ENCODE measurements at places on chromosomes 6 and 20. TPM values are rescaled to one million over a fixed set of nuclear protein-coding genes. Genes with fewer than 3 reads are reported as not detected.
A peak's percentile ranks its signal among the peaks of the same experiment; 100 is the strongest.

GRCh38 chr6:32815996-32816395 lies 806 bp downstream of the HLA-DOB start:
- no peaks in the 10 kb centered on the region for H3K4me1 ChIP-seq
- no peak for DNase-seq
- peaks cover 50% of the 10 kb centered on the region for H3K27me3 ChIP-seq

GRCh38 chr6:1324936-1325335 lies 13.0 kb downstream of the FOXQ1 start:
- H3K36me3 ChIP-seq: no peaks in the 10 kb centered on the region
- peaks cover 15% of the 10 kb centered on the region for H3K4me1 ChIP-seq
- DNase-seq: no peak
- no peak overlapping the region for H3K27ac ChIP-seq
- H3K4me3 ChIP-seq: no peak overlapping the region

- no peak overlapping the region for H3K27ac ChIP-seq
- no peaks in the 10 kb centered on the region for H3K4me1 ChIP-seq
- H3K27me3 ChIP-seq: no peaks in the 10 kb centered on the region
- no peak overlapping the region for H3K4me3 ChIP-seq
Observed at GRCh38 chr20:64232794-64233193, 22.8 kb upstream of the PCMTD2 start.

DNA sequence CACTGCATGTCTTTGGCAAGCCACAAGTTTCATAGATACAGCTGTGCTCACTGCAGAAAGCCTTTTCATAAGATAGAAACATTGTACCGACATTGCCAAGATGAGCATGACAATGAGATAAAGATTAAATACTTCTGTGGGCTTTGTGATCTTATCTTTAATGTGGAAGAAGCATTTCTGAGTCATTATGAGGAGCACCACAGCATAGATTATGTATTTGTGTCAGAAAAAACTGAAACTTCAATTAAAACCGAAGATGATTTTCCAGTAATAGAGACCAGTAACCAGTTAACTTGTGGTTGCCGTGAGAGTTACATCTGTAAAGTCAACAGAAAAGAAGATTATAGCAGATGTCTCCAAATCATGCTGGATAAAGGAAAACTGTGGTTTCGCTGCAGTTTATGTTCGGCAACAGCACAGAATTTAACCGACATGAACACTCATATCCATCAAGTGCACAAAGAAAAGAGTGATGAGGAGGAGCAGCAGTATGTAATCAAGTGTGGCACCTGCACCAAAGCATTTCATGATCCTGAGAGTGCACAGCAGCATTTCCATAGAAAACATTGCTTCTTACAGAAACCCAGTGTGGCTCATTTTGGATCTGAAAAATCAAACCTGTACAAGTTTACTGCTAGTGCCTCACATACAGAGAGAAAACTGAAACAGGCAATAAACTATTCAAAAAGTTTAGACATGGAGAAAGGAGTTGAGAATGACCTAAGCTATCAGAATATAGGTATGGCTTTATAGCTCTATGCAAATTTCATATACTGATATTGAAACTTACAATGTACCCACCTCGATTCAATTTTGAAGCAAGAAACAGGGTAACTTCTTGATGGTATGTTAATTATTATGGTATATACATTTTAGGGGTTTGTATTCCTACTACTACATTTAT lies 23.9 kb upstream of the BAG2 start:
- DNase-seq: no peak
- H3K27me3 ChIP-seq: no peaks in the 10 kb centered on the region
- H3K36me3 ChIP-seq: peaks cover 34% of the 10 kb centered on the region
- peaks cover 10% of the 10 kb centered on the region for H3K4me1 ChIP-seq
- no peak overlapping the region for H3K4me3 ChIP-seq

- H3K27ac ChIP-seq: no peak overlapping the region
- H3K4me1 ChIP-seq: peaks cover 4% of the 10 kb centered on the region
- no peak overlapping the region for H3K4me3 ChIP-seq
- DNase-seq: no peak
- H3K27me3 ChIP-seq: peaks cover 8% of the 10 kb centered on the region
Observed at GRCh38 chr6:170464524-170464979, 88.6 kb downstream of the PSMB1 start.

- peaks cover 27% of the 10 kb centered on the region for H3K27me3 ChIP-seq
- H3K4me3 ChIP-seq: no peak overlapping the region
- no peak for DNase-seq
- H3K4me1 ChIP-seq: peaks cover 29% of the 10 kb centered on the region
Observed at GRCh38 chr6:170148709-170149470, 142.0 kb downstream of the DLL1 start.

DNA sequence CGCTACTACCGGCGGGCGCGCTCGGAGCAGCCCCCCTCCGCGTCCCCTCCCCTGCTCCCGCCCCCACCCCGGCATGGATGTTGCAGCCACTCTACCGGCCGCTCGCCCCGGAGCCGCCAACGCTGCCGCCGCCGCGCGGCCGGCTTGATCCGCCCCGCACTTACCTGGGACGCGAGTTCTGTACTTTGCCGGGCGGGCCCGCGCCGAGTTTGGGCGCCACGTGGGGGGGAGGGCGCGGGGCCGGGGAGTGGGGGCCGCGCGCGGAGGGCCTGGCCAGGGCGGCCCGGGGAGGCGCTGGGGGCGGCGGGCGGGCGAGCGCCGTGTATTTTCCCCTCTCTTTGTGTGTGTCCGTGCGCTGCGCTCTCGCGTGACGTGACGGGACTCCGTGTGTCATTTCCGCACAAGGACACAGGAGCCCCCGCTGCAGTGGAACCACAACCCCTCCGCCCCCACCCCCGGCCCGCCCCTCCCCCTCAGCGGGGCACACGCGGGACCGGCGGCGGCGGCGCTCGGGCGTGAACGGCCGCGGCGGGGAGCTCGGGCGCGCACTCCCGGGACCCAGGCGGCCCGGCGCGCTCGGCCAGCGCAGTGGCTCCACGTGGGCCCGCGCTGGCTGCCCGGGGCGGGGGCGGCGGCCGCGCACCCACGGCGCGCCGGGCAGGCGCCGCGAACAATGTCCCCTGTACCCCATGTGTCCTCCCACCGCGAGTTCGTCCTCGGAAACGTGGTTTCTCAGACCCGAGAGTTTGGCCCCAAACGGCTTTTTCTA lies at the start of gene BEND3:
Gene BEND3, minus strand, starts transcription at position 590 of the 769 bp plus-strand sequence. CDS start 16,230 bp downstream, outside the sequence.
- H3K4me3 ChIP-seq: peak within 1 kb of the TSS; percentile 88
- H3K4me1 ChIP-seq: peaks cover 16% of the 10 kb centered on the region
- H3K27ac ChIP-seq: peak within 1 kb of the TSS; percentile 98
- DNase-seq: peak; percentile 40

DNA sequence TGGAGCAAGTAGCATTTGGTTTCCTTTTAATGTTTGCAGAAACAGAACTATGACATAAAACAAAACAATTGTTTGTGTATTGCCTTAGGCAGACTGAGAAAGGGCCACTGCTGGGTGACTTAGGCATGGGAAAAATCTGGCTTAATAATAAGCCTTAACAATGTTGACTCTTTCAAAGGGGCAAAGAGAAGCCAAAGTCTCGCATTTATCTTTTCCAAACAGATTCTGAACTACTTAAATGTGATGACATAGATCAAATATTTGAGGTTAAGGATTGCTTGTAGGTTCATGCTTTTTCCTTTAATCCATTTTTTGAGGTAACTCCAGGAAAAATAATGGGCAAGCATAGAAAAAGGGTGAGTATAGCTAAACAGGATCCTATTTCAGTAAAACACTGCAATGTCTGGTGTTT lies 39.6 kb downstream of the ADAT2 start:
- H3K4me1 ChIP-seq: peaks cover 23% of the 10 kb centered on the region
- peak overlapping the region; percentile 73 for H3K27ac ChIP-seq

DNA sequence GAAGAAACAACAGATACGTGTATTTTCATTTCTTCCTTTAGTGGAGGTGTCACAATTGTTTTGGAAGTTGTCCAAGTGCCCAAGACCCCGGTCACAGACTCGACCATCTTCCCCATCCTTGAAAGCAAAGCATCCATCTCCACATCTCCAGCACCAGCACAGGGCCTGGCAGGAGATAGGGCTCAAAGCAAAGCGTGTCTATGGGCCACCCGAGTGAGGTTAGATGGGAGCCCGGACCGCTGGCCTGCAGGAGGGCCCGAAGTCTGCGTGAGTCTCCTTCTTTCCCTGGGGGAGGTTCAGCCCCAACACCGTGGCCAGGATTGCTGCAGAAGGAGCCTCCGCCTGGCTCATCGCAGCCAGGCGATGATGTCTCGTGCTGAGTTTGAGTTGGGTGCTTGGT lies 83.5 kb upstream of the SULF2 start:
- H3K27ac ChIP-seq: no peak overlapping the region
- H3K27me3 ChIP-seq: peaks cover 4% of the 10 kb centered on the region
- H3K36me3 ChIP-seq: no peaks in the 10 kb centered on the region
- peaks cover 7% of the 10 kb centered on the region for H3K4me1 ChIP-seq

GRCh38 chr6:111805511-111806164 lies 67.6 kb downstream of the FYN start:
- H3K27me3 ChIP-seq: no peaks in the 10 kb centered on the region
- H3K4me3 ChIP-seq: no peak overlapping the region
- DNase-seq: no peak
- peak overlapping the region; percentile 33 for H3K27ac ChIP-seq

DNA sequence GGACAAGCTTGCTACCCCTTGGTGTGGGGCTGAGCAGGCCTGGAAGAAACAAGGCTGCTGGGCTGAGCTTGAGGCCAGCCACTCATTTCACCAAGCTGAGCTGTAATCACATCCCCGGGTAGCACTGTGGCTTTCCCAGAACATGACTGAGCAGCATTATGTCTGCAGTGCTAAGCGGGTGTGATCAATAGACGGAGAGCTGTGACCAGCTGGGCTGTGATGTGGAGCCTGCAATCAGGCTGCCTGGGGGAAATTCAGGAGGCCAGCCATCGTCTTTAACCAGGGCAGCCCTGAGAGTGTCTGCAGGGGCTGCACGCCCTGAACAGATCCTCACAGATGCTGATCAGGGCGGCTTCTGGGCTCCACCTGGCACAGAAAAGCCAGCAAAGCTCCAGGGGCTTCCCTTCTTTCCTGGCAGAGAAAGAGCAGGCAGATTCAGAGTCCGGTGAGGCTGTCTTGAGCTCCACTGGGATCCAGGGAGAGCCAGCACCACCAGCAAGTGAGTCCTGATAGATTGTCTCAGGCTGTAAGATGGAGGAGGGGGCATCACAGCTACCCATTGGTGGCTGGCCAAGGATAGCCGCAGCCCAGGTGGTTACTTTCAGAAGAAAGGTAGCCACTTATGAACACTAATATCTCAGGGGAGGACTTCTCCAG lies 165.9 kb downstream of the NRN1 start:
- no peak for DNase-seq
- H3K4me3 ChIP-seq: no peak overlapping the region
- no peaks in the 10 kb centered on the region for H3K4me1 ChIP-seq
- H3K27me3 ChIP-seq: peaks cover 37% of the 10 kb centered on the region
- H3K36me3 ChIP-seq: no peaks in the 10 kb centered on the region
- H3K27ac ChIP-seq: no peak overlapping the region

DNA sequence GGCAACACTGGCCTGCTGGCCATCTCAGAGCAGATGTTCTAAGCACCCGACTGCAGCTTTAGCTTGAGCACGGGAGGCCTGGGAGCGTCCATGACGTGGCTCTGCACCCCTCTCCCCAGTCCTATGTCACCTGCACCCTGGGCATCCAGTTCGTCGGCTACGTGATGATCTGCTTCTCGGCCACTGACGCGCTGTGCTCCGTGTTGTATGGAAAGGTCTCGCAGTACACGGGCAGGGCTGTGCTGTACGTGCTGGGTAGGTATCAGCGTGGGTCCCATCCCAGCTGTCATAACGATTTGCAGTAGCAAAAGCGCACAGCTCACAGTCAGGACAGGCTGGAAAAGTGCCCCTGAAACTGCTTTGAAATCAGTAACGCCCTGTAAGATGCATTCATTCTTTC lies 14.7 kb downstream of the UNC93A start:
- H3K36me3 ChIP-seq: peaks cover 3% of the 10 kb centered on the region
- H3K27ac ChIP-seq: peak overlapping the region; percentile 62
- H3K4me3 ChIP-seq: no peak overlapping the region
- peaks cover 27% of the 10 kb centered on the region for H3K4me1 ChIP-seq
- no peak for DNase-seq

DNA sequence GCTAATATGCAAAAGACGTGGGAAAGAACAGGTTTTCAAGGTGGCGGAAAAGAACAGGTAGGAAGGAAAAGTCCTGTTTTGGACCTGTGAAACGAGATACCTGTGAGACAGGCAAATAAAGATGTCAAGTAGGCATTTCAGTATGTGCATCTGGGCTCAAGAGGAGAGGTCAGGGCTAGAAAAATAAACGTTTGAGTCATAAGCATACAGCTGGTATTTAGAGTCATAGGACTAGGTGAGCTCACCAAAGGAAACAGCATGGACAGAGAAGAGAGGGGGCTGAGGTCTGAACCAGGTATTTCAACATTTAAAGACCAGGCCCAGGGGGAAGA lies 14.9 kb downstream of the MTFR2 start:
- H3K27ac ChIP-seq: no peak overlapping the region
- H3K36me3 ChIP-seq: peaks cover 5% of the 10 kb centered on the region
- no peak for DNase-seq
- H3K27me3 ChIP-seq: no peaks in the 10 kb centered on the region
- peaks cover 5% of the 10 kb centered on the region for H3K4me1 ChIP-seq

GRCh38 chr20:53021934-53022333 lies 49.8 kb downstream of the TSHZ2 start:
- H3K36me3 ChIP-seq: peaks cover 2% of the 10 kb centered on the region
- DNase-seq: no peak
- no peaks in the 10 kb centered on the region for H3K27me3 ChIP-seq
- H3K27ac ChIP-seq: no peak overlapping the region
- no peak overlapping the region for H3K4me3 ChIP-seq

- no peak for DNase-seq
- no peaks in the 10 kb centered on the region for H3K27me3 ChIP-seq
- no peaks in the 10 kb centered on the region for H3K36me3 ChIP-seq
- no peak overlapping the region for H3K4me3 ChIP-seq
- no peaks in the 10 kb centered on the region for H3K4me1 ChIP-seq
- no peak overlapping the region for H3K27ac ChIP-seq
Observed at GRCh38 chr6:82017288-82017687, 230.3 kb downstream of the IBTK start.

GRCh38 chr6:156886409-156886808 lies 109.2 kb downstream of the ARID1B start:
- H3K27ac ChIP-seq: peak overlapping the region; percentile 46
- no peak for DNase-seq
- H3K36me3 ChIP-seq: no peaks in the 10 kb centered on the region
- H3K4me1 ChIP-seq: peaks cover 37% of the 10 kb centered on the region
- H3K27me3 ChIP-seq: no peaks in the 10 kb centered on the region
- H3K4me3 ChIP-seq: no peak overlapping the region

- no peak overlapping the region for H3K4me3 ChIP-seq
- no peak overlapping the region for H3K27ac ChIP-seq
- H3K4me1 ChIP-seq: no peaks in the 10 kb centered on the region
- H3K27me3 ChIP-seq: no peaks in the 10 kb centered on the region
- H3K36me3 ChIP-seq: no peaks in the 10 kb centered on the region
- DNase-seq: no peak
Observed at GRCh38 chr6:103534095-103534494, 1325.6 kb downstream of the HACE1 start.

GRCh38 chr6:142679907-142680700 lies 264.9 kb downstream of the HIVEP2 start:
- peaks cover 39% of the 10 kb centered on the region for H3K27me3 ChIP-seq
- no peak overlapping the region for H3K4me3 ChIP-seq
- H3K4me1 ChIP-seq: no peaks in the 10 kb centered on the region
- H3K27ac ChIP-seq: no peak overlapping the region

The OR12D3 gene
- total RNA-seq: not detected

The ZBTB9 gene
- total RNA-seq: 15.4 TPM

The MDFI gene
- 59.4 TPM for total RNA-seq

The KIAA1755 gene
- total RNA-seq: 0.29 TPM

The ACTL10 gene
- 0.36 TPM for total RNA-seq

The PRDM13 gene
- total RNA-seq: not detected

The CLPSL2 gene
- not detected for total RNA-seq

The PCSK2 gene
- total RNA-seq: 11.5 TPM

The LZTS3 gene
- total RNA-seq: 47.8 TPM

The VNN1 gene
- not detected for total RNA-seq

The SLC35F1 gene
- 4.5 TPM for total RNA-seq

The METTL24 gene
- 10.0 TPM for total RNA-seq

The USP49 gene
- 17.3 TPM for total RNA-seq

The SLC16A10 gene
- 8.1 TPM for total RNA-seq
